Stimulated activated CD8-positive, alpha-beta memory T cell treated with anti-CD3 and anti-CD28 coated beads, Interleukin-2, amount 100 ng/mL, for 48 hours (primary cell): ENCODE measurements at places on chromosomes 12 and 14.

DNA sequence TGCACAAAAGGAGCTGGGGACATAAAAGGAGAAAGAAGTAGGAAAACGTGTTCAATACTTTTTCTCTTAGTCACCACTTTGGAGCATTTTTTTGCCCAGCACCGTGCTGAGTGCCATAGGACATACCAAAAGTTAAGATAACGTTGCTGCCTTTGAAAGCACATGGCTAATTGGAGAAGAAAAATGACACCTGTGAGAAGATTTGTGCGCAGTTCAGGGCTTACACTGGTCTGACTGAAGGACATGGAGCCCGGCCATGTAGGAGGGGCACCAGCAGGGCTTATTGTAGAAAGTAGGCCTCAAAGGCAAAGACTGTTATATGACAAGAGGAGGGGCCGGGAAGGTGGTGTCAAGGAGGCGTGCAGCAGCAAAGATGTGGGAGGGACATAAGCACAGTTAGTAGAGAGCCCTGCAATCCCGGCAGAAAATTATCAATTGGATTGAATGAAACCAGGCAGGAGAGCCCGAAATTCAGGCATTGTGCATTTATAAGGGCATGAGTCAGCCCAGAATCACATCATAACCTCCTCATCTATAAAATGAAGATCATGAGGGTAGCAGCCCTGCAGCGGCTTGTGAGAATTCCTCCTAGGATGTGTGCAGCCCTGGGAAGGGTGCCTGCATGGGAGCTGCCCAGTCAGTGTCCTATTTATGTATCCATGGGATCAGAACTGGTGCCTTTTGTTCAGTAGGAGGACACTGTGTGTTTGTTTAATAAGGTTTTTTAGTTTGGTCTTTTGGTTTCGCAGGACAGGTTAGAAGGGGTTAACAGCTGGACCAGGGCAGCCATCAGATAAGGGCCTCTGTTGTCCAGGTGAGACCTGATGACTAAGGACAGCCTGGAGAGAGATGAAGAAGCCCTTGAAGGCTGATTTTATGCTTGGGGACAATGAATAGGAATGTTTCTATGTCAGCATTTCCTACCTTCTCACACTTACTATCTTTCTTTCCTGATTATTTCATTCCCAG lies 122.4 kb downstream of the GPR135 start:
- DNase-seq: no peak

DNA sequence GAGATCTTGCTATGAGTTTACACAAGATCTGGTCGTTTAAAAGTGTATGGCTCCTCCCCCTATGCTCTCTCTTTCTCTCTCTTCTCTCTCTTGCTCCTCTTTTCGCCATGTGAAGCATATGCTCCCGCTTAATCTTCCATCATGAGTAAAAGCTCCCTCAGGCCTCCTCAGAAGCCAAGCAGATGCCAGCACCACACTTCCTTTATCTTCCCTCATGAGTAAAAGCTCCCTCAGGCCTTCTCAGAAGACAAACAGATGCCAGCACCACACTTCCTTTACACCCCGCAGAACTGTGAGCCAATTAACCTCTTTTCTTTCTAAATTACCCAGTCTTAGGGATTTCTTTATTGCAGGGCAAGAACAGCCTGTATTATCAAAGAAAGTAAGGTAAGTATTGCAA lies 152.4 kb downstream of the SEC23A start:
- DNase-seq: no peak

GRCh38 chr12:102454808-102455760 lies 25.3 kb downstream of the IGF1 start:
- no peak for DNase-seq

DNA sequence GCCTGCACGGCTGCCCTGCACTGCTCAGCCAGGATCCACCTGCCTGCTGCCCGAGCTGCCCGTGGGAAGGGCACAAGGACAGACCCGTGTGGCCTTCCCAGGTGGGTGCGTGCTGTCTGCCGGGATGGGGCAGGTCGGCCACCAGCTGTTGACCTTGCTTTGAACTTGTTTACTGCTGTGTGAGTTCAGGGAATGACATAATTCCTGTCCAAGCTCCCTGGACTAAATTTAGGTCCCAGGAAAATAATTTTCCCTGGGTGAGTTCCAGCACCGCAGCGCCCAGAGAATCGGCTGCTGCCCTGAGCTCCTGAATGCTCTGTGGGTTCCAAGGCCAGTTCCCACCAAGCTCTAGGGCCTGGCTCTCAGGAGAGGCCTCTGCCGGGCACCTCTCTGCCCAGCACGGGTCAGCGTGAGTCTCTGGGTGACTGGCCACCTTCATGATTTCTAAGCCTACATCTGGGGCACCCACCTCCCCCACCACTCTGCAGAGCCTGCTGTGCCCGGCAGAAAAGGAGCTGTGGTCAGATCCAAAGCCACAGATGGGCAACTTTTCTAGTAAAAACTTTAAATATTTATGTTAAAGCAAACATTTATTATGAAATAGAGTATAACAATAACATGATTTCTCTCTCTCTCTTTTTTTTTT lies 27.2 kb upstream of the MLXIP start:
- DNase-seq: no peak

- no peak for DNase-seq
Observed at GRCh38 chr12:31315044-31315715, 10.8 kb downstream of the SINHCAF start.

DNA sequence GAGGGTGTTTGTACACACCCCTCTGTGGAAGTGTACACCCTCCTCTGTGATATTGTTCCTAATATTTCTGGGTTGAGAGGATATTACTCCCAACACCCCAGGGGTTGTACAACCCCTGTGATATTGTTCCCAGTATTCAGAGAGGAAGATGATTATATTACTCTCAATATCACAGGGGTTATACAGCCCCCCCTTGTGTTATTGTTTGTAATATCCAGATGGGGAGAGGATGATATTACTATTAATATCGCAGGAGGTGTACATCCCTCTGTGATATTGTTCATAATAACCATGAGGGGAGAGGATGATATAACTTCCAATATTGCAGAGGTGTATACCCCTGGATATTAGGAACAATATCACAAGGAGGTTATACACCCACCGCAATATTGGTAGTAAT lies 566.1 kb upstream of the MIS18BP1 start:
- DNase-seq: no peak

GRCh38 chr14:99207456-99207855 lies 64.5 kb downstream of the BCL11B start:
- DNase-seq: no peak

GRCh38 chr12:3182426-3182825 lies 105.2 kb downstream of the TSPAN9 start:
- DNase-seq: no peak

- DNase-seq: no peak
Observed at GRCh38 chr14:102929241-102930137, 7.0 kb downstream of the AMN start.

DNA sequence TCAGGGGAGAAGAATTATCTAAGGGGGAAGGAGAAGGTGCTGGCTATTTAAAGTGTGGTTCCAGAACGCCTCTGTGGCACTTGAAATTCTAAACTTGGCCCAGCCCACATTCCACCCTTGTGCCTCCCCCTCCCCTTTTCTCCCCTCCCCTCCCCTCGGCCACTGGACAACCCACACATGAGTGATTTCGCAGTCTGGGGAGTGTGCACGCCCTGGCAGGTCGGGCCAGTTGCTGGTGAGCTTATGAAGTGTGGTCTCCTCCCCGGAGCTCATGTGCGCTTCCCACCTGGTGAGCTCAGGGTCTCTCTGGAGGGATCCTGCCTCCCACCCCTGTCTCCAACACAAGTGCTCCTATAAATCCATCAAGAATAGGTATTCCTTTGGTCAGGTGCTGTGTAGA lies at the start of gene SLC6A13:
SLC6A13 (minus strand) TSS at position 20 of the 400 bp plus-strand sequence. CDS start 2,784 bp downstream, outside the sequence.
- DNase-seq: no peak

DNA sequence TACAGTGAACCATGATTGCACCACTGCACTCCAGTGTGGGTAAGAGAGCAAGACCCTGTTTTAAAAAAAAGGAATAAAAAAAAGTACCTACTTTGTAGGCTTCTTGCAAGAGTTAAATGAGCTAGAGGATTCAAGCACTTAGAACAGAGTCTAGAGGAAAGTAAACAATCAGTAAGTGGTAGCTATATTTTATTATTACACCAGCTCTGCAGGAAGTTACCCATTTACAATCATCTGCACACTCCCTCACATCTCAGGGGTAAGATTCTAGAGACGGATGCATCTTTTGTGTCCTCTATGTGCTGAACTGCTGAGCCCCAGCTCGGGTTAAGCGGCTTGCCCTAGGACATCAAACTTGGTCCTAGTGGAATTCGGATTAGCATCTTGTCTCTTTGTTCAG lies 67.3 kb downstream of the KCNK10 start:
- no peak for DNase-seq

DNA sequence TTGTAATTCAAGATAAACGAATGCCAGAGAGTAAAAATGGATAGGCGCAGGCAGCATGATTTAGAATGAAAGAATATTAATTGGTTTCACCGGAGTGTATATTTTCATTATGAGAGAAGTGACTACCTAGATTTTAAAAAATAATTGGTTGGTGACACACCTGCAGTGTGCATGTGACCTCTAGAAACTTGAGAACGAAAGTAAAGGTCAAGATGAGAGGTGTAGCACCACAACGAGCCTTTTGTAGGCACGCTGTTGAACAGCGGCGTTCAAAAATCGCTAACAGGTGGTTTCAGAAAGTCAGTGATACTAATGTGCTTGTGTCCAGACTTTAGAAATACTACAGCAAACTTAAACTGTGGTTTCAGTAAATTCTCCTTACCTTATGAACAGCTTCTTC lies 123.8 kb downstream of the NPAS3 start:
- no peak for DNase-seq

DNA sequence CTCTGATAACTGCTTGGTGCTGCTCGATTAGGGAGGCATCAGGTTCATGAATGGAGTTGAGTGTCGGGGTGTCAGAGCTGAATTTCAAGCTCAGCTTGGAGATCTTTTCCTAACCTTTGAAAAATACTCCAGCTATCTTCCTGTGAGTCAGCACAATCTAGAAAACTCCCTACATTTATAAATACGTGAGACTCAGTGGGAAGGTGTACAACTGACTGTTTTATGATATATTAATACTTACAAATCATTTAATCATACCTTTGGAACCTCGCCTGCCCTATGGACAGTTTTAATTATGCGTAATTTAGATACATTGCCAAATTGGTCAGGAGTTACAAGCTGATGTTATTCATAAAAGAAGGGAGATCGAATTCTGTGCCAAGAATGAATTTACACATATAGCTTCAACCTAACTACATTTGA lies 961 bp downstream of the CMAS start:
- DNase-seq: no peak

DNA sequence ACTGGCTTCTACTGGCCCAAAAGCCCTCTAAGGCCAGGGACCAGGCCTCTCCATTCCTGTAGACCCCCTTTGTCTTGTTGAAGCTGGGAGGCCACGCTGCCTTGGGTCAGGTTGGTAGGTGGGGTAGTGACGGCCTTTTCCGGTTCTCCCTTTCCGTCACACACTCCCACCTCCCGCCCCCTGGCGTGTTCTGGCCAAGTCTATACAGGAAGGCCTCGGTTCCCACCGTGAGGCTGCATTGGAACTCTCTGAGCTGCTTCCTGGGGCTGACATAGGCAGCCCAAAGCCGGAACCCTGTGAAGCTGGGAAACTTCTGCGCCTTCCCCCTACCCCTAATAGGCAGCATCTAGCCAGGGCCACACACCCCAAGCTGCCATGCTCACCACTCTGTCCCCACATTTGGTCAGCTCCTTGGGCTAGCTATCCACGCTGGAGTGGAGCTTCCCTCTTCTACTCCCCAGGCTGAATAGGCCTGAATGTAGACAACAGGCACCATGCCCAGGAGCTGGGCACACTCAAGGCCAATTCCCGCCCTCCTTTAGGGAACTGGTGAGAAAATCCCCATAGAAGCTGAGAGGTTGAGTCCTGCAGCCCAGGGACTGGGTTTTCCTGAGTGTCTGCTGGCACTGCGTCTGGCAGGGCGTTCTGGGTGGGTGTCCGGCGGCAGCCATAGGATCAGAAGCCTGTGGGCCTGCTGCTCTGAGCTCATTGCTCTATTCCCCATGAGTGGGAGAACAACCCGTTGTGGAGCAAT lies 35.7 kb downstream of the RIN3 start:
- no peak for DNase-seq

GRCh38 chr12:40534828-40535227 lies 157.4 kb upstream of the CNTN1 start:
- DNase-seq: no peak

- no peak for DNase-seq
Observed at GRCh38 chr14:82224610-82225009, 691.0 kb upstream of the SEL1L start.

DNA sequence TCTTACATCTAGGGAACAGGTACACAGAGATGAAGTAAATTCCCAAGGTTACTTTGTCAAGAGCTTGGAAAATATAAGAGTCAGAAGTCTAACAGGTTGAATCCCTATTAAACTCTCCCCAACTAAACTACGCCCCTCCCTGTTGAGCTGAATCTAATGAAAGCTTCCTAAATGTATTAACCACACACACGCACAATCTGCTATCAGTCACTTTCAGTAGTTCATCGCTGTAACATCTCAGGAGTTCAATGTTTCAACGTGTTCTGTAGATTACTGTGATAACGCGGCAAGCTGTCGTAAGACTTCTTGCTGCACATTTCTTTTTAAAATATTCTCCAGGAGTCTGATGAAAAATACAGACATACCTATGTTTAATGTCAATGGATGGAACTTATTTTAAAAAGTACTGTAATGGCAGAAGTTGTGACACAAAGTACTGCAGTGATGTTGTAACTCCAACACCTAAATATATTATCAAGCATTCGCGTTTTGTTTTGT lies 612 bp upstream of the SLC25A3 start:
- no peak for DNase-seq

GRCh38 chr14:65137648-65138307 lies 35.5 kb upstream of the MAX start:
- DNase-seq: no peak

DNA sequence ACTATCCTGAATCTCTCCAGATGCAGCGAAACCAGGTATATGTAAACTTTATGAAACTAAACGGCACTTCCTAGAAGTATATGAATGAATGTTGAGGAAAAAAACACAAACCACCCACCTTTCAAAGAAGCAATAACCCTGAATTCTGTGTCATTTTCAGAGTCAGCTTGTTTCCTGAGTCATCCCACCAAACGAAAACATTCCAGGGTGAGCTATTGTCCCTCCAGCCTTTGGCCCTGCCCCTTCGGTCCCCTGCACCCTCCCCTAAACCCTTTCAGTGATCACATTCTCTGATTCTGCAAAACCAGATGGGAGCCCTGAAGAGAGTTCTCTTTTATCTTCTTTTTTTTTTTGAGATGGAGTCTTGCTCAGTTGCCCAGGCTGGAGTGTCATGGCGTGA lies 202.6 kb upstream of the ALG10B start:
- DNase-seq: no peak

GRCh38 chr12:66143868-66144267 lies 13.3 kb upstream of the LLPH start:
- DNase-seq: no peak

GRCh38 chr14:80560800-80561657 lies 349.7 kb upstream of the DIO2 start:
- no peak for DNase-seq

- no peak for DNase-seq
Observed at GRCh38 chr12:3247629-3248161, 170.5 kb downstream of the TSPAN9 start.
